ENCODE measurements at places on chromosomes 12 and 14. TPM values are rescaled to one million over a fixed set of nuclear protein-coding genes. Genes with fewer than 3 reads are reported as not detected.
A peak's percentile ranks its signal among the peaks of the same experiment; 100 is the strongest.

- no peaks in the 10 kb centered on the region for H3K27me3 ChIP-seq
- H3K36me3 ChIP-seq: no peaks in the 10 kb centered on the region
- H3K4me3 ChIP-seq: no peak overlapping the region
- H3K4me1 ChIP-seq: no peaks in the 10 kb centered on the region
- no peak overlapping the region for H3K27ac ChIP-seq
- DNase-seq: no peak
Observed at GRCh38 chr14:84527706-84528105, 1002.2 kb upstream of the FLRT2 start.

OR6C2 gene
- 0.14 TPM for total RNA-seq

DNA sequence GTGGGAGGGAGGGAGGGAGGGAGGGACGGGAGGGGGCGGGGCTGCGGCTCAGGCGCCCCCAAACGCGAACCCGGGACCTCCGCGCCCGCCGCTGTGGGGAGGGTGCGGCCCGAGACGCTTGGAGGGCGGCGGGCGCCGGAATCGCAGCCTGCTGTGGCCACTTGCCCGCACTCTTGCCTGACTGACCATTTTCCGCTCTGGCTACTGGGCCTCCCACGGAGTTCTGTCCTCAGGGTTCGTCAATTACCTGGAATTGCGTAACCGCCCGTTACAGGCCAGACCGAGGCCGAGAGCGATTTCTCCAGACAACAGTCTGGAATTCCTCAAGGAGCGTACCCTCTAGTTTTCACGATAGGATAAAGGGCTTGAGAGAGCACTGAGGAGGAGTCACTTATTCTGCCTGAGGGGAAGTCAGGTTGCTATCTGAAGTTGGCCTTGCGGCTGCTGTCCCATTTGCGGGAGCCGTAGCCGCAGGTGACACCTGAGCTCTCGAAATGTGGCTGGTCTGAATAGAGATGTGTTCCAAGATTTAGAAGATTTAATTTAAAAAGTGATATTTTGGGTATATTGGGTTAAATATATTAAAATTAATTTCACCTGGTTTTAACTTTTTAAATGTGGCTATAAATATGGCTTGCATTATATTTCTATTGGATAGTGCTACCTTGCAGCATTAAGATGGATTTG, 446 bp upstream of the ZNF641 start:
- H3K4me1 ChIP-seq: peaks cover 9% of the 10 kb centered on the region
- H3K36me3 ChIP-seq: peaks cover 8% of the 10 kb centered on the region
- peak overlapping the region; percentile 73 for H3K4me3 ChIP-seq
- no peaks in the 10 kb centered on the region for H3K27me3 ChIP-seq

GRCh38 chr12:60210756-60211155, 614.9 kb downstream of the SLC16A7 start:
- no peaks in the 10 kb centered on the region for H3K36me3 ChIP-seq
- no peaks in the 10 kb centered on the region for H3K27me3 ChIP-seq
- H3K4me1 ChIP-seq: no peaks in the 10 kb centered on the region
